Aorta (tissue), 5 donors: ENCODE measurements at places on chromosomes 16 and 17. TPM values are rescaled to one million over a fixed set of nuclear protein-coding genes. Genes with fewer than 3 reads are reported as not detected.

Gene CDR2L
- total RNA-seq, result 20.2 TPM

Gene TPSG1
- 0.81 TPM for total RNA-seq

DNA sequence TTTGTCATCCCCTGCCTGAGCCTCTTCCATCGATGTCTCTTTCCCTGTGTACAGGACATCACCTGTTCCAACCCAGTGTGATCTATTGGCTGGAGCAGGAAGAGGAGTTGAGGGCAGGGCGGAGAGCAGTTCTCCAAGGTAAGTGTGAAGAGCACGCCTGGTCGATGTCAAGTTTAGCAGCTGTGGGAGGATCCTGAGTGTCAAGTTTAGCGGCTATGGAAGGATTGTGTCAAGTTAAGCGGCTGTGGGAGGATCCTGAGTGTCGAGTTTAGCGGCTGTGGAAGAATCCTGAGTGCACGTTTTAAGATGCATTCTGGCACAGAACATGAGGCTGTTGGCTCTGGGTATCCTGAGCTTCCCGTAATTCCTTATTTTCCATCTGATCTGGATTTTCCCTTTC lies 7.2 kb downstream of the ZNF778 start:
- no peak overlapping the region for H3K4me3 ChIP-seq
- DNase-seq, result no peak

Gene VAT1
- total RNA-seq, result 165 TPM

GRCh38 chr17:73058022-73058421 lies 34.5 kb downstream of the SLC39A11 start:
- no peaks in the 10 kb centered on the region for H3K27me3 ChIP-seq
- H3K27ac ChIP-seq, result no peak overlapping the region
- H3K4me3 ChIP-seq, result no peak overlapping the region
- no peak for DNase-seq
